ENCODE measurements at places on chromosomes 2 and 18.

- DNase-seq: no peak
Measured at GRCh38 chr2:11175293-11175795, 20.1 kb downstream of the SLC66A3 start.

GRCh38 chr18:46155641-46156051 is 51.5 kb downstream of the HAUS1 start:
- DNase-seq: peak; percentile 33

GRCh38 chr2:5959836-5960820 is 267.9 kb downstream of the SOX11 start:
- DNase-seq: no peak

DNA sequence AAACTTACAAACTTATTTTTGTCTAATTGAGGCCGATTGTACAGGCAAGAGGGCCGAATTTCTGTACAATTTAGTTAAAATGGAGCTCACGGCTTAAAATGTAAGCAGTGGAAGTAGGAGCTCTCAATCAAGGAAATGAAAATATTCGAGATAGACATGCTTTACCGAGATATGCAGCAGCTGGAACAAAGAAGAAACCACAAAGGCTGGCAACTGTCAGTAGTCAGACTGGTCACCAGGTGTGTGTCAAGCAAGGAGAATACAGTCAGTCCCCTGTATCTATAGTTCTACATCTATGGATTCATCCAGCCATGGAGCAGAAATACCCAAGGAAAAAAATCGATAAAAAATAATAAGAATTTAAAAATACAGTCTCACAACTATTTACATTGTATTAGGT is 122.6 kb downstream of the WDSUB1 start:
- DNase-seq: no peak

DNA sequence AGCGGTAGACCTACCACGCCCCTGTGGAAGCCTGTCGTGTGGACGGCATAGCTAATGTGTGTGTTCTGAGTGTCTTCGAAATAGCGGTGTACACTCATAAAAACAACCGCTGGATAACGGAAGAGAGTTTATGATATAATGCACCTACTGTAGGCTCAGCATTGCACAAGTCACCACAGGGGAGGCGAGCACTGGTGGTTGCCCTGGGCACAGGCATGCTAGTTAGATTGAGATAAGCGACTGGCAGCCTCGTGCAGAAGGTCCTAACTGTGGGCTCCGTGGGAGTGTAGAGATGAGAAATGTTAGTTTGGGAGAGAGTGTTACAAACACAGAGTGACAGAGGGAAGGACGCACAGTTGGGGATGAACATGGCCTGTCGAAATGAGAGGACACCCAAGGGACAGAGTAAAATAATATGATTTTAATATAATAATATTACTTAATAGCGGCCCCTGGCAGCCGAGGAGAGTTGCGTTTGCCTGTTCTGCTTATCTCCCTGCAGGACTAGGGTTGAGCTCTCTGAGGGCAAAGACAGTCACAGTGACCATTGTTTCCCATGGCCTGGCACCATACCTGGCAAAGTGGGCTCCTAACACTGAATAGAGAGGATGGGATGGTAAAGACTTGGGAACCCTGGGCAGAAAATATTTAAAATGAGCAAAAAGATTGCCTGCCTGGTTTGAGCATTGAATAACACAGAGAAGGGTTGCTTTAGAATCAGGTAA is 204.2 kb downstream of the GBX2 start:
- no peak for DNase-seq

GRCh38 chr18:12307701-12308385 is at the start of gene TUBB6:
TSS of gene TUBB6 (plus strand) at chr18:12308241. CDS start at chr18:12308293, 52 bp downstream.
- DNase-seq: peak; percentile 78

DNA sequence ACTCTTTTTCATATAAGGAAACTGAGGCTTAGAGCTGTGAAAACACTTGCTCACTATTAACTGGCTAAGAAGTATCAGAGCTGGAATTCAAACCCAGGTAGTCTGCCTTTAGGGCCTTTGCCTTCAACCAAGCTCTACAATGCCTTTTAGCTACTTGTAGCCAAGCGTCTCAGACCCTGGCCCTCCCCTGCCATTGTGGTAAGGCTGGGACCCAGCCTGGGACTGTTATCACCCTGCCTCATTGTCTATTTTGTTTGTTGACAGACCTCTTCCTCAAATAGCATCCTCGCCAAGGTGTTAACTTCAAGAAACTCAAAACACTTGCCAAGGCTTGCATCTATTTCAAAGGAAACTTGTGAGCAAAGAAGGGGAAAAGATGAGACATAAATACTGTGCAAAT is 76.7 kb upstream of the CD28 start:
- no peak for DNase-seq

GRCh38 chr2:241898463-241899270 is 29.1 kb downstream of the RTP5 start:
- DNase-seq: no peak

DNA sequence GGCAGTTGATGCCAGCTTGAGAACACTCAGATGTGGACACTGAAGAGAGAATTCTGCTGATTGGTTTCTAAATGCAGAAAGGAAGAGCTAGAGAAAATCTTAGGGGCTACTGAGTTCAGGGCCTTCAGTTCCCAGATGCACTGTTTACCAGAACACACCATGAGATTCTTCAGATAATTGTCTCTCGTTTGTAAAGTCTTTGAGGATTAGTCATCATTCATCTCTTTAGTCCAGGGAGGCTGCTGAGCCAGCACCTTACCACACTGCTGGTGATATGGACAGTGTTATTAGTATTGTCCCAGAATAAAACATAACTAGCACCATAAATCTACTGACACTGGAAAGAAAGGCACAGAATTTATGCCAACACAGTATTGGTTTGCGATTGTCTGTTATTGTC is 690.8 kb upstream of the CELF4 start:
- no peak for DNase-seq

DNA sequence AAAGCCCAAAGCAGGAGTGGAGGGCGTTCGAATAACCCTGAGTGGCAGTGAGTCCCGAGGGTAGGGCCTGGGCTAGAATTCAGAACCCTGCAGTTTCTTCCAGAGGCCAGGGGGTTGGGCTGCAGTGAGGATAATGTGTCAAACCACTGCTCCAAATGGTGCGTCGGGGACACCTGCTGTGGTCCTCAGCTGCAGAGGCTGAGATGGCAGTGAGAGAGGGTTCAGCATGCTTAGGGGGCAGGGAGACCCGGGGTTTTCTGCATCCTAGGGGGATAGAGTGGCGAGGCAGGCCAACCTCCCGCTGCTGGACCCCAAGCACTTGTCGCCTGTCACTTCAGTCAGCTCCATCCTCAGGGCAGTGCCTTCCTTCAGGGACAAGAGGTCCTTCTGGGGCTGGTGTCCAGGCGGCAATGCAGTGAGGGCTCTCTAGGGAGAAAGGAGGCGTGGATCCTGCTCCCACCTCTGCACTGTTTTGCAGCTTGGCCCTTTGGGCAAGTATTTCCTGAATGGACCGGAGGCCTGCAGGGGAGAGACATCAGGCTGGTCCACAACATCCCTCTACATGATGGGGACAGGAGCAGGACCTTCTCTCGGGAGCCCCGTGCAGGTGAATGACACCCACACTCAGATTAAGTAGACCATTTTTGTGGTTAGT is 8.4 kb upstream of the NTSR2 start:
- no peak for DNase-seq

GRCh38 chr2:5777131-5777535 is 84.9 kb downstream of the SOX11 start:
- no peak for DNase-seq

DNA sequence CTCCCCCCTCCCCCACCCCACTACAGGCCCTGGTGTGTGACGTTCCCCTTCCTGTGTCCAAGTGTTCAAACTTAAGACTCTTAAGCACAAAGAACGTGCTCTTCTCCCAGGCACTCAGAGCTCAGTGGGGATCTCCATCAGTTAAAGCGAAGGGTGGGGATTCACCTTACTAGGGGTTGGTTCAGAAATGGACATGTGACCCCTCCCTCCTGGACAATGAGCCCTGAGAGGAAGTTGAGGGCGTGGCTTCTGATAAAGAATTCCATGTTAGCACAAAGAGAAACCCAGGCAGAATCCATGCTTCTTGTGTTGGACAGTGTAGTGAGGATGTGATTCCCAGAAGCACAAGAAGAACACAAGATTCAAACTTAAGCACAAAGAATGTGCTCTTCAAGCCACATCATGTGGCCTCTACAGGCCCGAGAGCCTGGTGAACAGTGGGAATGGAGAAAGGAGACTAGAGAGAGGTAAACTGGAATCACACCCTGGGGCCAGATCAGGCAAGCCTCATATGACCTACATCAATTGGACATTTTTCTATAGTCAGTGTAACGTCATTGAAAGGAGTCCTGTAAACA is 78.1 kb upstream of the TTC39C start:
- no peak for DNase-seq

- no peak for DNase-seq
Measured at GRCh38 chr18:60746919-60747318, 374.3 kb upstream of the MC4R start.

DNA sequence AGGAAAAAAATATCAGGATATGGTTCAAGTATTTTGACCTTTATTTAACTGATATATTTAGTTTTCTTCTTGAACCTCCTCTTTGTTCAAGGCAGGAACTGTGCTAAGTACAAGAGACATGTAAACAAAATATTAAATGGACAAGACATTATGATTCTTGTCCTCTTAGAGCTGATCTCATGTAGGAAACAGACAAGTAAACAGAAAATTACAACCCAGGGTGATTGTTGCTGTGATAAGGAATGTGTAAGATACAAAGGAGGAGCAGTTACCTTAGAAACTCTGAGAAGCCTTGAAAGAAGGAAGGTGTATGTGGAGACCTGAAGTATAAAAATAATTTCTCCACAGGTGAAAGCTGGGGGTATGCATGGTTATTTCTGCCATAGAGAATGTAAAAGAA is 12.9 kb downstream of the RBM45 start:
- DNase-seq: no peak

DNA sequence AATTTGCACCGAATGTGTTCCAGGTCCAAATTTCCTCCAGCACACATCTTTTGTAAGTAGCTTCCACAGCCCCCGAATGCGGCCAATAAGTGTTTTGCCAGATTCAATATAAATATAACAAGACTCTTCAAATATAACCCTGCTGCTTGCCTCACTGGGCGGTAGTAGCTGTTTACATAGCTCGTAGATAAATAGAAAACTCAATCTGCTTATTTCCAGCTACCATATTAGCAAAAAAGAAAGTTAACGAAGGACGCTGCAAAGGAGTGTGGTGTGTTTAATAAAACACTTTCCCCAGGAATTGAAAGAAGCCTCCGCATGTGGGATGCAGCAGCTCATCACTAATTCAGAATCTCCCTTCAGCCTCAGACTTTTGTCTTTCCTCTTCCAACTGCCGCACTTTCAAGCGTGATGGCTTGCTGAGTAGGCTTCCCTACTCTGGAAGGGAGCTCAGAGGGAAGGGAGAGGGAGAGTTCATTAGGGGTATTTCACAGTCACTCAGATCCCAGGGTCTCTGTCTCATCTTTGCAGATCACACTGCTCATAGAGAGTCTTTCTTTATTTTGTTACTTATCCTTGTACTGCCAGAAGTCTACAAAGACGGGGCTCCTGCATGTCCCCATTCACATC is 367.0 kb downstream of the RND3 start:
- no peak for DNase-seq

- no peak for DNase-seq
Measured at GRCh38 chr2:42913280-42913878, 121.0 kb upstream of the HAAO start.

GRCh38 chr2:106961328-106961727 is 75.4 kb upstream of the ST6GAL2 start:
- no peak for DNase-seq

DNA sequence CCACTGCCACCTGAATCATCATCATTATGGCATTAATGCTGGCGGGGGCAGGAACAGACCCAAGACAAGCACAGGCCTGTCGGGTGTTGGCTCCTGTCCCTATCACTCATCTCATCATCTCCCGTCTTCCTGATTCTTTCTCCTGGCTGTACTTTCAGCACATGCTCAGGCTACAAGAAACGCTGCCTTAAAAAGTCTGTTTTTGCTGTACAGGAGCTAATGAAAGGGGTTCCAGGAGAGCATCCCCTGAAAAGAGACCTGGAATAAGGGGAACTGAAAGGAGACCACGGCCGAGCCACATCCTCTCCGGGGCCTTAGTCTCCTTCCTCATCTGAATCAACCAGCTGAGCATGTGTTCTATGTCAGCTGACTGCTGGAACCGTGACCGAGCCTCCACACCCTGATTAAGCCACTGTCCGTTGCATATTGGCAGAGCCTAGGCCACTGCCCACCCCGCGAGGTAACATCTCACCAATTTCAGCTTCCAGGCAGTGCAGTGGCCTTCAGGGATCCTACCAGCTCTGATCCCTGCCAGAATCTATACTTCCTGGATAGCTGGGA is 62.6 kb downstream of the DNMT3A start:
- peak; percentile 87 for DNase-seq

DNA sequence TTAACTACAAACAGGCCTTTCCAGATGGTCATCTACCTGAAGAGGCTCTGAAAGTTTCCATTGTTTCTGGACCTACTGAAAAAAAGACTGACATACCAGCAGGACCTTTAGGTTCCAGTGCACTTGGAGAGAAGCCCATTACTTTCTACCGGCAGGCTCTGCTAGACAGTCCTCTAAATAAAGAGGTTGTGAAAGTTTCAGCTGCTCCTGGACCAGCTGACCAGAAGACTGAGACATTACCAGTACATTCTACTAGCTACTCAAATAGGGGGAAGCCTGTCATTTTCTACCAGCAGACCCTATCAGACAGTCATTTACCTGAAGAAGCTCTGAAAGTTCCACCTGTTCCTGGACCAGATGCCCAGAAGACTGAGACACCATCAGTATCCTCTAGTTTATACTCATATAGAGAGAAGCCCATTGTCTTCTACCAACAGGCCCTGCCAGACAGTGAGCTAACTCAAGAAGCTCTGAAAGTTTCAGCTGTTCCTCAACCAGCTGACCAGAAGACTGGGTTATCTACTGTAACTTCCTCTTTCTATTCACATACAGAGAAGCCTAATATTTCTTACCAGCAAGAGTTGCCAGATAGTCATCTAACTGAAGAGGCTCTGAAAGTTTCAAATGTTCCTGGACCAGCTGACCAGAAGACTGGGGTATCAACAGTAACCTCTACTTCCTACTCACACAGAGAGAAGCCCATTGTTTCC is 65.8 kb downstream of the ALMS1 start:
- DNase-seq: no peak

DNA sequence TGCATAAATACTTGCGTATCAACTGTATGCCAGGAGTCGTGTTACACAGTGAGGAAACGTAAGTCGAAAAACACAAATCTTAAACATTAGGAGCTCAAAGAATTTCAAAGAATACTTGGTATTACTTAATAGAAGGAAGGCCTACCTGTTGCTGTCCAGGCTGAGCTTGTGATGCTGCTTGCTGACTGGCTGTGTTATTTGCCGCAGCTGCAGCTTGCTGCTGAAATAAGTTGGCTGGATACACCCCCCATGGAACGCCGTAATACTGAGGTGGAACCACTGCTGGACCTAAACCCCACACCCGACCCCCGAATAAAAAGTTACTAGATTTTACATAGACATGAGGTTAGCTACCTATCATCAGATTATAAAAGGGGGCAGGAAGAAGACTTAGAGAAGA is 56.4 kb downstream of the PUM2 start:
- DNase-seq: no peak

DNA sequence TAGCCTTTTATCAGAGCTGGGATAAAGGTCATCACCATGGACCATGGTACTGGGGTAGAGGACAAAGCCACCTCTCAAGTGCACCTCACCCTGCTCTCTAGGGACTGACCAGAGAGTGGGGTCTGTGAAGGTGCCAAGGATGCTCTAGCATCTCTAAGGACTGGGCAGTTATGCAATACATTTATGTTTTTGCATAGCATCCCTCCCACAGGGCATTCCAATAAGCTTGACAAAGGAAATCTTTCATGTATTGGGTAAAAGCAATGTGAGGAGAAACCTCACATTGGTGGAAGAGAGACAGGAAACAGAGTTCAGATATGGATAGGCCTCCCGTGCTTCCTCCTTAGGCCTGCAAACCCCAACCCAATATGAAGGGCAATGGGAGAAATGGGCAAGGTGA is 31.6 kb downstream of the STK39 start:
- no peak for DNase-seq
